SHP77 (cell line): ENCODE measurements at places on chromosomes 7 and 10.
A peak's percentile ranks its signal among the peaks of the same experiment; 100 is the strongest.

- no peak for DNase-seq
Measured at GRCh38 chr7:81492910-81493309, 276.9 kb downstream of the HGF start.

DNA sequence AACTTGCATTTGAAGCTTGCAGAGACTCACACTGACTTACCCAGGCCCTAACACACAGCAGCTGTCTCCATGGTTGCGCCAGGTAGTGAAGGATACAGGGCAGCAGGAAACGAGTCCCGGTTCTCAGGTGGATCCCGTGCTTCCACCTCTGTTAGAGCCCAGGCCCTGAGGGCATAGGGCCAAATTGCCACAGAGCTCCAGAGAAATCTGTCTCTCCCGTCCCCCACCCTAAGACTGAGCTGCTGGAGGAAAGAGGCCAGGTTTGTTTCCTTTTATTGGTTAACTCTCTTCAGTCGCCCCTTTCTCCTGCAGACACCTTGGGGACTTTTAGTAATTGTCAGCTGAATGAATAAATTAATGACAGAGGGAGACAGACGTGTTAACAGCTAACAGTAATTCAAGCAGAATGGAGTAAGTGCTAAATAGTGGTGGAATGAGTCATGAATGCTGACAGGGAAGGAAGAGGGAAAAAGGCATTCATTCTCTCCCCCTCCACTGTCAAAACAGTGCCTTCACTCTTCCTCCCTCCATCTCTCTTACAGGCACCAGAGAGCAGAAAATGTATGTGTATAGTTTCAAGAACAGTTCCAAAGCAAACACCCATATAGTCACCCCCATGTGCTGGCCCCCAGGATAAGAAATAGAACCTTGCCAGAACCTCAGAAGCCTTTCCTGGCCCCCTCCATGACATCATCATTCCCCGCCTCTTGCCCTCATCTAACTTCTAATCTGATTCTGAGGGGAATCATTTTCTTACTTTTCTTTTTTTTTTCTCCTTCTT lies 16.8 kb upstream of the DLG5 start:
- DNase-seq = no peak

DNA sequence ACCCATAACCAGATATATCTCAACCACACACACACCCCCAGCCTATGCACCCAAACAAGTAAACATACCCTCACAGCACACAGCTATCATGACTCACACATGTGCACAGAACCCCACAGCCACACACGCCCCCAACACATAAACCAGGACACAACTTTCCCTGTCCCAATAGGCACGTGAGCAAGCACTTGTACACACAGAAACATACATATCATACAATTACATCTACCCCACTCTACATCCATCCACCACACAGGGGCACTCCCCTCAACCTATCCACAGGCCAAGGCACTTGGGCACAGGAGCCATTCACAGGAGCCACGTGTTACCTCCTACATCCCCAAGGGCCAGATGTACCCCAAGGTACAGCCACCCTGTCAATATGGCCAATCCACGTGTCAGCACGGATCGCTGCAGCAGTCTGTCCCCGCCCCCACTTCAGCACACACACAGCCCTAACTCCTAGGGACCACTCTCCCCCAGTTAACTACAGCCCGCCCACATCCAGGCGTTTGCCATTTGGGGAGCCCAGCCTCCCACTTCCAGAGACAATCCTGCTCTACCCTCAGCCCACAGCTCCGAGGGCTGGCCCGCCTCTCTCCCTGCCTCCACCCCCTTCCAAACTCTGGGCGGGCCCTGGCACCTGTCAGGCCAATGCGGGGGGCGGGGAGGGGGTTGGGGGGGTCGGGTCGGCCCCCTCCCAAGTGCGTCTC lies 163.5 kb downstream of the SH3PXD2A start:
- no peak for DNase-seq

DNA sequence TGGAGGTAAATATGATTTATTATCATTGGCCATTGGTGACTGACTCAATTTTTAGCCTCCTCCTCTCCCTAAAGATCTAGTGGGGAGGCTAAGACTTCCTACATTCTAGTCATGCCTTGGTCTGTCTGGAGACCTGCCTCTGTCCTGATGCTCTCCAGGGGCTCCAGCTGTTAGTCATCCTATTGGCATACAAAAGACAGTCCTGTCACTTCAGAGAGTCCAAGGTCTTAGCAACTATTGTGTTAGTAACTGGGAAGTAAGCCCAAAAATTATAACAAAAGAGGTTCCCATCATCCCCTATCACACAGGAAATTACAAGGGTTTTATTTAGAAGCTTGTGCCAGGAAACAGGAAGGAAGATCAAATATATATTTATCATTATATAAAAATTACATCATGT lies 400.6 kb upstream of the VSTM2A start:
- no peak for DNase-seq

- peak; percentile 5 for DNase-seq
Measured at GRCh38 chr10:86523348-86523747, 1.8 kb upstream of the WAPL start.

DNA sequence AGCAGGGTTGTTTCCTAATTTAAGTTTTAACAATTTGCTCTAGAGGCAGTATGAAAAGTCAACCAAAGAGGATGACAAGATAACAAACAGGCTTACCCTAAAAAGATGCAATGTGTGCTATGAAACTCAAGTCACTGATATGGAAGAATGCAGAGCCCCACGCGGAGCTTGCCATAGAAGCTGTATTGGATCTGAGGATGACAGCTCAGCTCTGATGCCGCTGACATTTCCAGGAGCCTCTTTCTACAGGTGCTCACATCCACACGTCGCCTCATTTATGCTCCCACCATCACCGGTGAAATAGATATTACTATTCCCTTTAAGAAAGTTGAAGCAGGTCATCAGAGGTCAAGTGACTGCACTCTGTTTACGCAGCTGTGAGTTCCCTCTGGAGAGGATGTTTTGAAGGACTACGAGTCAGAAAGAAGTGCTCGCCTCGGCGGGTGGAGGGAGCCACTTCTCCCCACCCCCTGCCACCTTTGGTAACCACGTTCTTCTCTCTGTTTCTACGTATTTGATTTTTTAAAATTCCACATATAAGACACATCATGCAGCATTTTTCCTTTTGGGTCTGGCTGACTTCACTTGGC lies 275.4 kb downstream of the GLRX3 start:
- DNase-seq = no peak

DNA sequence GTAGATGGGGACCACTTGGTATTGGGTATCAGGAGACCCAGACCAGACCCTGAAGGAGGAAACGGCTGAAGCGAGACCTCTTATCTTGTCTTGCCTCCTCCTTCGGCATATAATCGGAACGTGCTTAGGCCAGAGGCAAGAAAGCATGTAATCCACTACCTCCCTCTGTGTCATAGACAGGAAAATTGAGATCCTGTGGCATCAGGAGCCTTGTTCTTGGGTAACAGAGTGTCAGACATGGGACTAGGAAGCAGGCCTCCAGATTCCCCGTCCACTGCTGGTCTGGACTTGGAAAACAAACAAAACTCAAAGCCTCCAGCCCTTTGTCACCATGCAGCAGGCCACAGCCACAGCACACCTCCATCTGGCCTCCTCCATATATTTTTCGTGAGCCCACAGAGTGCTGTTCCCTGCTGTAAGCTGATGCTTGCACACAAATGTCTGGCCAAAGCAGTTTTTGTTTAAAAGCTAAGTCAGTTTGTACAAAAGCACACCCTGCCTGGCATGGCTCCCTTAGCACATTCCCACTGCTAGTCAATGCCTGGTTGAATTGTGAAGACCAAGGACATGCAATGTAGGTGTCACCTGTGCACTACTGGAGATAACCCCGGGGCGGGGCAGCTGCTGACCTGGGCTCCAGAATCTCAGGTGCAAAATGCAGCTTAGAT lies 510.9 kb downstream of the RPS24 start:
- no peak for DNase-seq
